ENCODE measurements at places on chromosomes 11 and 22.
A peak's percentile ranks its signal among the peaks of the same experiment; 100 is the strongest.

DNA sequence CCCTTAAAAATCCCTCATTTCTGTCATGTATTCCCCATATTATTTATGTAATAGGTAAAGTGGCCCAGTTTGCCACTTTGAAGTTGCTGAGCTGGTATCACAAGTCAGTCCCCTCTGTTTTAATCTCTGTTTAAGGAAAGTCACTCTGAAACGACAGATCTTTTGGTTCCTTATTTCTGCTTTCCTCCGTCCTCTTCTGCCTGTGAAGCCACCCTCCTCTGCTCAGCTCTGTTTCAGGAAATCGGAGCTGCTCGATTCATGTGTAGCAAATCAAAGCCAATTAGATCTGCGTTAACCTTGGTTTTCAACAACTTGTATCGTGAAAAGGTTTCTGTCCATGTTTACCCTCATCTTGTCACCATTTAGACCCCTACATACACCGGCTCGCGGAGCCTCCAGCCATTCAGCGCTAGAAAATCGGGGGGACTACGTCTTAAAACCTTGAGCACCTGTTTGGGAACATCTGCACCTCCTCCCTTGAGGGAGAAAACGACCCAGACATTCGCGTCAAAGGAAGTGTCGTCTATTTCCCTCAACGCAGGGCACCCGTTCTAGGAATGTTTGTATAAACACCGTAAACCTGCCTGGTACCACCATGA is 576 bp upstream of the SC5D start:
- DNase-seq: no peak

DNA sequence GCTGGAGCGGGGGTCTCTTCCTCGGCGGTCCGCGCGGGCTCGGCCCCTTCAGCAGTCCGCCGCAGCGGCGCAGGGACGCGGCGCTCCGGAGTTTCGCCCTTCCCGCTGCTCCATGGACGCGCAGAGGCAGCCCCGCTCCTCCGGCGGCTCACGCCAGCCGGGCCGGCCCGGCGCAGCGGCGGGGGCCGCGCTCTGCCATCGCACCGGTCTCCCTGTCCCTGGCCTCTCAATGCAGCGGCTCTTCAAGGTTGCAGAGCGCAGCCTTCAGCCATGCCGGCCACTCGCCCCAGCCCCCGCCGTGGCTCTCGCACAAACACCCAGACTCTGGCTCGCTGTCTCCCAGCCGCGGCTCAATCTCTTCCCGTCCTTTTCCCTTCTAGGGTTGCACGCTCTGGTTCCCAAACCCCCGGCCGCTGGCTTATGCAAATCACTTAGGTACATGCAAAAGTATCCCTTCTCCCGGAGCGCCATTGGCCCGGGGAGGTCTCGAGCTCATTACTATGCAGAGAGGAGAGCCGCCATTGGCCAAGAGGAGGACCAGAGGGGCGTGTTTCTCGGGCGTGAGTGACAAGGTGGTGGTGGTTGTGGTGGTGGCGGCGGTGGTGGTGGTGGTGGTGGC is at the start of gene LGR4:
TSS of gene LGR4 (minus strand) at position 393 of the 619 bp plus-strand sequence. CDS start 488 bp downstream, outside the sequence.
- DNase-seq: peak; percentile 96

- peak; percentile 48 for DNase-seq
These were observed 42.2 kb downstream of the TRIOBP start for GRCh38 chr22:37739035-37739434.

DNA sequence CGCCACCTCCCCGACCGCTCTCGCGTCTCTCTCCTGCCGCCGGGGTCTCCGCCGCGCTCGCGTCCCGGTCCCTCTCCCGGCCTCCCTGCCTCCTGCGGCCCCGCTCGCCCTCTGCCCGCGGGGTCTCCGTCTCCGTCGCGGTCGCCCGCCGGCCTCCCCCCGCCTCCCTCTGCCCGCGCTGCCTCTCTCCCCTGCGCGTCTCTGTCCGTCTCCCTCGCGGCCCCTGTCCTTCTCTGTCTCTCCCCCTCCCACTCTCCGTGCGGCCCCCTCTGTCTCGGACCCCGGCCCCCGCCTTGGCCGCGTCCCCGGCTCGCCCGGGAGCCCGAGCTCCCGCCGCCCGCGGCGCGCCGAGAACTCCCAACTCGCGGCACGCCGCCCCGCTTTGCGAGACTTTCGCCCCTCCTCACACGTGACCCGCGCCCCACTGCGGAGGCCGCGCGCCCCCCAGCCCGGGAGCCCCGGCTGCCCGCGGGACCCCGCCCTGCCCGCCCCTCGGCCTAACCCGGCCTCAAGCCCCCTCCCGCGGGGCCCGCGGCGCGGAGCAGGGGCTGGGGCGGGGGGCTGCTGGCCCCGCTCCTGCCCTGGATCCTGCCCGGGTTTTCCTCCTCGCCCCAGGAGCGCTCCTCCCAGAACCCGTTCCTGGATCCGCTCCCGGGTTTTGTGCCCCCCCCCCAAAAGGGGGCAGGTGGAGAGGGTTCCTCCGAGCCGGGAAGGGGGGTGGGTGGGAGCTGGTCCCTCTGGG is 702 bp upstream of the KCNJ4 start:
- DNase-seq: peak; percentile 26

DNA sequence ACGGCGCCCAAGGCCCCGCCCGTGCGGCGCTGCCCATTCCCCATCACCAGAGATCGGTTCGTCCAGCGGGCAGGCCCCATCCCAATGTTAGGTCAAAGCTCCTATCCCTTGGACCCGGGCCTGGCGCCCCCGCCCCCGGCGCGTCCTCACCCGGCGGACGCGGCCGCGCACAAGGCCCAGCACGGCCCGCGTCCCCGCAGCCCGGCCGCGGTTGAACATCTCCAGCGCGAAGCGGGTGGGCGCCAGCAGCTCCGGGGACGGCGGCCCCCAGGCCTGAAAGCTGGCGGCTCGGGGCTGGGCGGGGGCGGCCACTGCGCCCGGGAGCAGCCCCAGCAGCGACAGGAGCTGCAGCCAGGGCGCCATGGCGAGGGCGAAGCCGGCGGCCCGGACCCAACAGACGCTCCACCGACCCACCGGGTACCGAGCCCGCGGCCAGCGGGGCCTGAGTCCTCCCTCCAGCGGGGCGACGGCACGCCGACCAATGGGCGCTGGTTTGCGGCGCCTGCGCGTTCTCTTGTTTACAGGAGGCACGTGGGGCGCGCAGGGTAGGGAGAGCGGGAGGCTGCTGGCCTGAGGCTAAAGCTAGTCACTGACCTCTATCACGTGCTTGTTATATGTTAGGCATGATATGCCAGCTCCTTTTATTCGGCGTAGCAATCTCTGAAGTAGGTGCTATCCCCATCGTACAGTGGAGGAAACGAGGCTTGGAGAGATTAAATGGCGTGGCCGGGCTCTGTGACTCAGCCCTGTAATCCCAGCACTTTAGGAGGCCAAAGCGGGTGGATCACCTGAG is at the start of gene CTSF:
TSS of gene CTSF (minus strand) at position 483 of the 793 bp plus-strand sequence. CDS start at position 363, 120 bp downstream.
- peak; percentile 73 for DNase-seq

DNA sequence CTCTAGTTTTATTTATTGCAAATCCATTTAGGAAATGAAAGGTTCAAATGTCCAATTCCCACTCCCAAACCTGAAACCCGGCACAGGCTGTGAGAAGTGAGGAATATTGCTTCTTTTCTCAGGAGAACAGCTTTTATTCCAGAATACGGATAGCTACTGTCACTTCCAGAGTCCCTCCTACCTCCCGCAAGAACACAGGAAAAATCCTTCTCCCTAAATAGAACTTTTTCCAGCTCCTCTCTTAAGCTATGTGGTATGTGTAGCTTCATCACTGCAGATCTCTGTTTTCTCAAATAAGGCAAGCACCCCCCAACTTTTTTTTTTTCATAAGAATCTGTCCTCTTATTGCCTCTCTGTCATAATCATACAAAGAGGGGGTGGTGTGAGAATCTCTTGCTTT is 126.8 kb downstream of the LARGE1 start:
- DNase-seq: no peak

DNA sequence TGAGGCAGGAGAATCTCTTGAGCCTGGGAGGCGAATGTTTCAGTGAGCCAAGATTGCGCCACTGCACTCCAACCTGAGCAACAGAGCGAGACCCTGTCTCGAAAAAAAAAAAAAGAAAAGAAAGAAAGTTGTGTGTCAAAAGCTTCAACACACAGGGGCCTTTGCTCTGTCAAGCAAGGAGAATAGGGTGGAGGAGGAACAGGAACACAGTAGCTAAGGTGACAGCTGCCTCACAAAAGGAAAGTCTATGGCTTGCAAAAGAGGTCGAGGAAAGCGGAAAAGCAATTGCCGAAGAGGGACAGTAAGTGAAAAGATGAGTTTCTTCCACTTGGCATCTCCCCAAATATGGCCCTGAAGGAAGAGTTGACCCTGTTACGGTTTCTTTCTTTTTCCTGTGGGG is 26.5 kb upstream of the TMA7B start:
- DNase-seq: no peak

GRCh38 chr22:17699696-17700340 is 61.3 kb downstream of the BCL2L13 start:
- no peak for DNase-seq

- DNase-seq: peak; percentile 68
These were observed 42.2 kb downstream of the UBASH3B start for GRCh38 chr11:122697636-122698167.

DNA sequence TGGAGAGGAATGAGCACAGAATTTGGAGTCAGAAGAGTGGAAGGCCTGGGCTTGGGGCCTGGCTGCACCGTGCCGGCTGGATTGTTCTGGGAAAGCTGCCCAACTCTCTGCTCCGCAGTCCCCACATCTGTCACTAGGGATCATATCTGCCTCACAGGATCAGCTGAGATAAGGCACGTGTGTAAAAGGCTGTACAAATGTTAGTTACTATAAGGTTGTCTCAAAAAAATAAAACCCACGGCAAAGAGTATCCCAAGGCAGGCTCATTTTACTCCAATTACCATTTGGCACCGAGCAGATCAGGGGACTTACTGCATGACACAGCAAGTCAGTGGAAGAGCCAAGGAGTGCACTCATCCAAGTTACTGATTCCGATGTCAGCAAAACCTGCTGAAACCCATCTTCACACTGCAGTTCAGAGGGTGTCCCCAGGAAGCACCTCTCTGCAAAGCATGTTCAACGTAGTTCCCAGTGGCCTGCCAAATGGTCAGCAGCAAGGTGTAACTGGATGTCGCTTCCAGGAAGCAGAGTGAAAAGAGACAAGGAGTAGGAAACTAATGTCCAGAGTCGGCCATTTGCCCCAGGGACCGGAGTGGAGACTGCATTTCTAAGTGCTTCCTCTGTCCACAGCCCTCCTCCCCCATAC is 18.1 kb upstream of the MRTFA start:
- DNase-seq: peak; percentile 68

- DNase-seq: peak; percentile 21
These were observed 7.8 kb downstream of the MS4A12 start for GRCh38 chr11:60500276-60500910.

- DNase-seq: no peak
These were observed 28.1 kb upstream of the CHORDC1 start for GRCh38 chr11:90250970-90251369.

DNA sequence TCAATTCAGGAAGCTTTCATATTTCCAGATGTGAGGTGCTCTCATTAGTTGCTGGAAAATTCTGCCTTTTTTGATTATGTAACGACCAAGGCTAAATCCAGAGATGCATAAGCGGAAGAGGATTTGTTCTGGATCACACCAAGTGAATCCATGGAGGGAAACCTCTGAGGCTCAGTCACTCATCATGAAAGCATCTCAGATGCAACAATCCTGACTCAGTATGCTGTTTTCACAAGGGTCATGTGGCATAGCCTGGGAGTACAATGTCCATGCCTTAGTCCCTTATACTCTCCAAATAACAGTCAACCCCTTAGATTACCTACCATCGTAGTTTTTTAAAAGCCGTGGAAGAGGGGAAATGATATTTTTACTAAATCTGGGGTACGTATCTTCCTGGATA is 445.6 kb downstream of the NTM start:
- DNase-seq: peak; percentile 34

DNA sequence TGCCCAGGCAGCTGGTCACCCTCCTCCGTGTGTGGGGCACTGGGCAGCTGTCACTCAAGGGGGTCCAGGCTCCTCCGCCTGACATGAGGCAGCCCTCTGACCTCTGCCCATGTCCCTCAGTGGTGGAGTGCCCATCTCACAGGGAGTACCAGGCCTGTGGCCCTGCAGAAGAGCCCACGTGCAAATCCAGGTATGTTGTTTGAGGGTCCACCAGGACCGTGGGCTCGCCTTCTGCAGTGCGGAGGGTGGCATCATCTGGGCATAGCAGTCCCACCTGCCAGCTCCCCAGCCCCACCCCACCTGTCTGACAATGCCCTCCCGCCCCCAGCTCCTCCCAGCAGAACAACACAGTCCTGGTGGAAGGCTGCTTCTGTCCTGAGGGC is 30.5 kb downstream of the MUC2 start:
- DNase-seq: no peak

GRCh38 chr11:35276396-35277145 is 137.6 kb downstream of the CD44 start:
- DNase-seq: no peak

- DNase-seq: peak; percentile 22
These were observed 6.0 kb upstream of the TUBA8 start for GRCh38 chr22:18104566-18104965.

DNA sequence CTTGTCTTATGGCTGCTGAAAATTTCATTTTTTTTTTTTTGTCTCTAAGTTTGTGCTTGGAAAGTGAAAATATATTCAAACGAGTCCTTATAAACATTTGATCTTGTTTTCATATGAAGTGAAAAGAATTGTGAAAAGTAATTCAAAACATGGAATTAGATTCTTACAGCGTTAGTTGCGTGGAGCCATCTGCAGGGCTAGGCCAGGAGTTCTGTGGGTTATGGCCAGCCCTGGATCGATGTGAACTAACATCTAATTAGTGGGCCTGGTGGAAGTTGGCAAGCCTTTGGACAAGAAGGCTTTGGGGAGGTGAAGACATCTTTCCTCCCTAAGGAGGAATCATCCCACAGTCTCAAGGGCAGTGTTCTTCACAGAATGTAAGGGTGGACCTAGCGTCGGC is 37.2 kb downstream of the PARVA start:
- DNase-seq: no peak

DNA sequence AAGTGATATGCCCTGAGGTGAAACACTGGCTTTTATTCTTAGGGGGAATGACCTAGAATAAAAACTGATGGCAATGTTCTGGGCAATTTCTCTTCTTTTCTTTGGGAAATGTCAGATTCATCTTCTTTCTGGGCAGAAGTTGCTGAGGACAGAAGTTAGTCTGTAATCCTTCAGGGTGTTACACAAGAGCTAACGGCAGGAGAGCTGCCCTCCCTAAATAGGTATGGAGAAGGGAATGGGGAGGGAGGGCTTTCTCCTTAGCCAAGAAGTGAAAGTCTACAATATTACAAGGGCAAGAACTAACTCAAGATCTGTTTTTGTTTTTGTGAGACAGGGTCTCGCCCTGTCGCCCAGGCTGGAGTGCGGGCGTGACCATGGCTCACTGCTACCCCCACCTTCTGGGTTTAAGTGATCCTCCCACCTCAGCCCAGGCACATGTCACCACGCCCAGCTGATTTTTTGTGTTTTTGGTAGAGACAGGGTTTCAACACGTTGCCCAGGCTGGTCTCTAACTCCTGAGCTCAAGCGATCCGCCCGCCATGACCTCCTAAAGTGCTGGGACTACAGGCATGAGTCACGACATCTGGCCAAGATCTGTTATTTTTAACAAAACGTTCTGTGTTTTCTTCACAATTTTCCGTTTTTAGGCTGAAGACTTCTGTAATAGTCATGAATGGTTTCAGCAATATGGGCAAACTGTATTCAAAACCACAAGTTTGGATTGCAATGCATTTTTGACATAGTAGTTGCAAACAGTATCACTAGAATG is 7.2 kb downstream of the PIWIL4 start:
- peak; percentile 90 for DNase-seq

GRCh38 chr11:61728940-61729219 is 23.6 kb upstream of the MYRF start:
- no peak for DNase-seq

- no peak for DNase-seq
These were observed 10.9 kb upstream of the HMOX1 start for GRCh38 chr22:35369996-35370395.

GRCh38 chr22:39984006-39984405 is 10.7 kb upstream of the FAM83F start:
- no peak for DNase-seq

- no peak for DNase-seq
These were observed 31.1 kb downstream of the UQCR10 start for GRCh38 chr22:29798318-29798717.
